Activated CD4-positive, CD25-positive, alpha-beta regulatory T cell treated with anti-CD3 and anti-CD28 coated beads, Interleukin-2, amount 50 U/mL, for 24 hours (primary cell): ENCODE measurements at places on chromosomes 1 and 21.

DNA sequence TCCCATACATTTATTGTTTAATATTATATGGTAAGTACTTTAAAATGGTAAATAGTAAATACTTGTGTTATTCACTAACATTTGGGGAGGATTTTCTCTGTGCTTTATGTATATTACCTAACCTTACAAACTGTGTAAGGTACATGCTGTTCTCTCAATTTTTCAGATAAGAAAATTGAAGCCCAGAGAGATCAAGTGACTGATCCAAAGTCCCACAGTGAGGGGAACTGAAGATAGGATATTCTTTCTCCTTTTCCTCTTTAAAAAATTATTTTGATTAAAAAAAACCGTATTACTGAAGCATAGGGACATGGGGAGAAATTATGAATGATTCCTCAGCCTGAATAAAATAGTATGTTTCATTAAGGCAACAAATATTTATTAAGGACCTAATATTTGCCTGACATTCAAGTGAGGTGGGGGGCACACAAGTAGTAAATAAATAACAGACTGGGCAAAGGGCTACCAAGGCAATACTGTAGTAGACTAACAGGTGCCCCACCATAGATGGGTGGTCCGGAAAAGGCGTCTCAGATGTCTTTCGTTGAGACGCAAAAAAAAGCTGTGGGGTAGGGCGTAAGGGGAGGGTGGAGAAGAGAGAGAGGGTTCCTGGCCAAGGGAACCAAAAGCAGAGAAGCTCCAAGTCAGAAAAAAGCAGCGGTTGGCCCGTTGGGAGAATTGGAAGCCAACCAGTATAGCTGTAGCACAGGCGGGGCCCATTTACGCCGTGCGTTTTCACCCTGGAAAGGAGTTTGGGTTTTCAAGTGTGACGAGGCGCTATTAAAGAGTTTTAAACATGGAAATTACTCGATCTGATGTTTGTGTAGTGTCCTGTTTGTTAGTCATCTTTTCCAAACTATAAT is 944 bp upstream of the AGO3 start:
- no peak for ATAC-seq

DNA sequence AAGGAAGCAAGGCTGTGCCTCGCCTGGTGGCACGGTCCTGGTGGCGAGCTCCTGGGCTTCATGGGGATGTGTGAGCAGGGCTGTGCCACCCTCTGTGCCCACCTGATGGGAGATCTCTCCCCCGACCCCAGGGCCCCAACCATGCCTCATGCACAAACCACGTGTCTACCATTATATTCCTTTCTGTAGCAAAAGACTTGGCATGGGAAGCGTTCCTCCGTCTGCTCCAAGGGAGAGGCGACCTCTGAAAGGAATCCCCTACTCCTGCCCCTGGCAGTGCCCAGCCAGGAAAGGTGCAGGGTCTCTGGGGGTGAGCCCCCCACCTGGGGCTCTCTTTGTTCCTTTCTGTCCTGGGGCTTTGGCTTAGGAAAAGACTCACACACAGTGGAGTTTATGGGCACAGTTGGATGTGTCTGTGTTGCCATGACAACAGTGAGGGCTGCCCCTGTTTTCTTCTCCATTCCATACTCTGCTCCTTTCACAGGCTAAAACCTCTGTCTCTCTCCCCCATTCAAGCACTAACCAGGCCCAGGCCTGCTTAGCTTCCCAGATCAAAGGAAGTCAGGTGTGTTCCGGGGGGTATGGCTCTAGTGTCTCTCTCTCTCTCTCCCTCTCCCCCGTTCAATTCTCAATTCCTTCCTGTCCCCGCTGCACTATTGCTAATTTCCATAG is 21.4 kb upstream of the LRRN2 start:
- no peak for ATAC-seq

DNA sequence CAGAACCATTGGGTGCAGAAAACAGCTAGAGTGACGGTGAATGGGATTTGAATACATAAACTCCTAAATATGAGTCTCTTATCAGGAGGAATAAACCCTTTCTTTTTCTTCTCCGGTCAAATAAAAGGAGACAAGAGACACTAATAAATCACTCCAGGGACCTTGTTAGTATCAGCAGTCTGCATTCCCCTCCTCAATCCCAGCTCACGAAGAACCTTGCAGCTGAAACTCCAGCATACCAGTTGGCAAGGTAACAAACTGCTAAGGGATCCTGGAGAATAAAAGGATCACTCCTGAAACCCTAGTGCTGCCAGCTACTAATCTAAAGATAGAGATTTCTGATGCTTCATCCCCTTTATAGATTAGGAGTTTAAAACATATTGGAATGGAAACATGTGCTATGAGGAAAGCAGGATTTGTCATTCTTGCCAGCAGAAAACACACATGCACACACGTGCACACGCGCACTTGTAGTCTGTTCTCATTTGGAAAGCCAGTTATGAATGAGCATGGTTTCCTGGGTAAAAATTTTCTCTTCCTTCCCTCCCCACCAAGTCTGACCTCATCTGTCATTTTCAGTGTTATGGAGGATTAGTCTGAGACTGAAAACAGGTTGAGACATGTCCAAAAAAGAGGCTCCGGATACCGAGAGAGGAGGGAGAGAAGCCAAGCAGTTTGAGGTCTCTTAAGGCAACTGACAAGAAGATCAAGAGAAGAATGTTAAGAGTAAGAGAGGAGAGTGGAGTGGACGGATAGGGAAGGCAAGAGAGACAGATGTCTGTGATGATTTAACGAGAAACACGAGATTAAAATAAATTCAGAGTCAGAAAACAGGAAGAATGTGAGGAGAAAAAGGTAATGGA is 10.9 kb downstream of the IER5 start:
- peak; percentile 79 for ATAC-seq

DNA sequence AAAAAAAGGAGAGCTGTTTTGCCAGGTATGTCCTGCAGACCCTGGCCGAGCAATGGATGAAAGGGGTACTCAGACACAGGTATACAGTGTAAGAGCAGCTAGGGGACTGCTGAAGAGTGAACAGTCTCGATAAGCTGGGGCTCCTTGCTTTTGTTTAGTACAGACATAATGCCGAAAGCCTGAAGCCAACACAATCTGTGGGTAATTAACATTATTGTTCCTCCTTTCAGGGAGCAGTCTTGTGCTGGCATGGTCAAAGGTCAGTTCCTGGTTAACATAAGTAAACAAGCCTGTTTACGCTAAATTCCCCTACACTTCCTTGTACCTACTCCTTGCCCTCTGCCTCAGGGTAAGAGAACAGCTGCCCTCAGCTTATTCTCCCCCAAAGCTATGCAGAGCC is 272.3 kb upstream of the ST6GALNAC5 start:
- no peak for ATAC-seq

- peak; percentile 78 for ATAC-seq
Measured at GRCh38 chr1:212315907-212316306, 30.7 kb downstream of the PPP2R5A start.

GRCh38 chr1:94591823-94592570 is 50.4 kb upstream of the F3 start:
- no peak for ATAC-seq

- no peak for ATAC-seq
Measured at GRCh38 chr21:45540601-45540970, 1.7 kb downstream of the SLC19A1 start.

DNA sequence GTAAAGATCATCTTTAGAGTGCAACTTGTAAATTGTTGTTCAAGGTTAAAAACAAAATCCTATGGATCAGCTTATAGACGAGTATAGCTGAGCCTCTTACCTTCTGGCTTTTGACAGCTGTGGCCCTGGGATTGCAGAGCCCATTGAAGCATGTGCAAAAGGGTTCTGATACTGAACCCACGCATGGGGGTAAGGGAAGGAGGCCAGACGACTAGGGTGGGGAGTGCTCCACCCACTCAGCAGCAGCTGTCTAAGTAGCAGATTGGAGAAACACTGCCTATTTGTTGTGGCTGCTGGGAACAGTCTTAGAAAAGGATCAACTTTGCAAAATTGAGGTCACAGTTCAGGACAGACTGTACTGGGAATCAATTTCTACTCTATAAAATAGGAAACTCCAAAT is 16.1 kb downstream of the CD101 start:
- ATAC-seq, result no peak

DNA sequence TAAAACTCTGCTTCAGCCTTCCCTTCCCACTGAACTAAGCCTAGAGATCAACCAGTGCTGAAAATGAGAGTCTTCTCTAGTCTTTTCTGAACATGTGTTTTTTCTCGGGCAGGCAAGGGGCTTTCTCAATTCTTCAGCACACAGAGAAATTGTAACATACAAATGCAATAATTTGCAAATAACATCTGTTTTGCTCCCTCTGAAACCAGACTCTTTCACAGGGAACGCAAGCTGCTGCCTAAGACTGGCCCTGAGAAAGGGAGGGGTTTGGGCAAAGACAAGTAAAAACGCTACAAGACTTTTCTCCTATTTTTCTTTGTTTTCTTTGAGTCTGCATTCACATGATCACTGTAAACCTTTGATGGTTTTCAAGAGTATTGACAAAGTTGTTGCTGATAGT is 39.6 kb upstream of the VN1R5 start:
- no peak for ATAC-seq

GRCh38 chr1:91596474-91596873 is 95.8 kb downstream of the CDC7 start:
- ATAC-seq, result no peak

GRCh38 chr1:87953121-87953520 is 624.4 kb downstream of the LMO4 start:
- ATAC-seq, result no peak

DNA sequence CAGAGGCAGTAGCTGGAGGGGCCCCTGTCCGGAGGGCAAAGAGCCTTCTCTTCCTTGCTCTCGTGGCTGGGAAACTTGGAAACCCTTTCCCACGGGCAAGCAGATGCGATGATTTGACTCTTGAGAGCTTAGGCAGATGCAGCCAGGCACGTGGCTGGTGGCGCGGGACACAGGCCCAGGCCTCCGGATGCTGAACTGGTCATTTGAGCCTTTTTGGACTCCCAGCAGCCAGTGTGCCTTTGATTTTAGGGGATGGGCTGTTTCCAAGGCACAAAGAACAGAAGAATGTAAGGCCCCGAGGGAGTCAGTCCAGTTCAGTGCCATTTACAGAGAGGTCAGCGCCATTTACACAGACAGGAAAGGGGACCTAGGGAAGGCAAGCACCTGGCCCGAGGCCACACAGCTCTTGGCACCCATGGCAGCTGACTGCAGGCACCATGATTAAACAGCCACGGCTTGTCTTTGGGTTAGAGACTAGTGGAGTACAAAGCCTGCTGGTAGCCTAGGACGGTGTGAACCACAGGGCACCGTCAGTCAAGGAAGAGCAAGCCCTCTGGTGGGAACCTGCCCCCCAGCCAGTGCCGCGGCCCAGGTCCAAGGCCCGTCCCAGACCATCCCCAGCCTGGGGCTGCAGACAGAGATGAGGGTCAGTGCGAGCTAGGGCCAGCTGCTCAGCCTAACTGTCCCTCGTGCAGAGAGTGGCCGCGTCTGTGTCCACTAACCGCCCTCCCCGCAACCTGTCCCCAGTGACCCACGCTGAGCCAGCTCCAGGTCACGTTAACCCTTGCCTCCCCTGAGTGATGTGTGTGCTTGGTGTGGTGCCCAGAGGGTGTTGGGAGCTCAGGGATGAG is 20.4 kb upstream of the CCDC27 start:
- ATAC-seq, result no peak

GRCh38 chr1:215083383-215083961 is 935 bp downstream of the KCNK2 start:
- no peak for ATAC-seq

GRCh38 chr21:42377951-42378340 is 11.6 kb upstream of the TFF1 start:
- ATAC-seq, result no peak

DNA sequence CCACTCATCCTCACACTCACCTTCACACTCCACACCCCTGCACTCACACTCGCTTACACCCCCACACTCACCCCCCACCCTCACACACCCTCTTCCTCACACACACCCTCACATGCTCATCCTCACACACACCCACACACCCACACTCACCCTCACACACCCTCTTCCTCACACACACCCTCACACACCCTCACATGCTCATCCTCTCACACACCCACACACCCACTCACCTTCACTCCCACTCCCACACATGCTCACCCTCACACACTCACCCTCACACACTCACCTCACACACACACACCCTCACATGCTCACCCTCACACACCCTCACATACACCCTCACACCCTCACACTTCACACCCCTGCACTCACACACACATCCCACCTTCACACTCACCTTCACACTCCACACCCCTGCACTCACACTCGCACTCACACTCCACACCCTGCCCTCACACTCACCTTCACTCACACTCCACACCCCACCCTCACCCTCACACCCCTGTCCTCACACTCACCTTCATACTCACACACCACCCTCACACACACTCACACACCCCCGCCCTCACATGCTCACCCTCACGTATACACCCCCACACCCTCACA is 42.6 kb upstream of the EDN2 start:
- ATAC-seq, result no peak

DNA sequence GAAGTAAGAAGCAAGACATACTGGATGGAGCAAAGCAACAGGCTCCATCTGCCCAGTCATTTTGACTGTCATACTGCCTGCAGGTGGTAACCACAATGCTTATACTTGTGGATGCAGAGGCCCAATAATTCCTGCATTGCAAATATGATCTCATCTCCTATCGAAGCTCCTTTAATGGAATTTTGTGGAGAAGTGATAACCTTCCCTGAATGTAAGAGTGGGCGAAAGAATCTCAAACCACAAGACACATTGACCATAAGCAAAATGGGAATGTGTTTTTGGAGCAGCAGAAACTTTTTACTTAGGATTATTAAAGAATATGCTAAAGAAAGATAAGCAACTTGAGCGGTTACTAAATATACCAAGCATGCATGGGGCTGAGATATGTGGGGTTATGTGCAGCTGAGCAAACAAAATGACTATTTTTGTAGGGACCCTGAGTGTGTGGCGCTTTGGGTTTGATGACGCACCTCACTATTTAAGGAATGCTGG is 77.4 kb upstream of the BACH1 start:
- no peak for ATAC-seq

DNA sequence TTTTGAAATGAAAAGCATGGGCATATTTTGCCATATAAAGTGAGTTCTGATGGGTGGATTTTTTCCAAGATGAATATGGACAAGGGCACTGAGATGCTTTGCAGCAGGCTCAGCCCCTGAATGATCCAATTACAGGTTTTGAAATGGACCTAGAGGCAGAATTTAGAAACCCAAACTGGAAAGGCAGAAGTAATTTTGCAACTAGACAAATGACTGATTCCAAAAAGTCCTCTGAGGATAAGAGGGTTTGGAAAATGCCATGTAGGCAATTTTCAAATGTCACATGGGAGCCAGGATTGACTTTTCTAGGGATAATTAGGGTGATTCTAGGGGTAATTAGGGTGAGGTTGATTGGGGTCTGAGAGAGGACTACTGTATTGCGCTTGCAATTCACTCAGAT is 148.9 kb upstream of the ZNF648 start:
- no peak for ATAC-seq

DNA sequence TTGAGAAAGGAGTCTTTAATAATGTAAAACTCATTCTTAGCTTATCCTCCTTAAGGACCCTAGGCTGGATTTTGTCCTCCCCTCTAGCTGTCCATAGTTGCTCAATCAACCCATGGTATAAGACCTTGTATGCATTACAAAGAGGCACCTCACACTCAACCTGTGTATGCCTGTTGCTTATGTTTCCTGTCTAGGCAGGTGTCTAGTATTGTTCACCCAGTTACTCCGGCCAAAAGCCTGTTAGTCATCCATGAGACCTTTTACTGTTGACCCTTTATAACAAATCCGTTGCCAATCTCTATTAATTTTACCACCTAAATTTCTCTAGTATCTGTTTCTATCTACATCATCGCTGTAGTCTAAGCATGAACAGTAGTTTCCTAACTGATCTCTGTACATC is 3.7 kb downstream of the LYPLAL1 start:
- peak; percentile 14 for ATAC-seq
